ENCODE measurements at places on chromosomes 1 and 21. TPM values are rescaled to one million over a fixed set of nuclear protein-coding genes. Genes with fewer than 3 reads are reported as not detected.

S100A2 gene
- polyA plus RNA-seq: 5.2 TPM

AIRE gene
- not detected for polyA plus RNA-seq

FAM131C gene
- polyA plus RNA-seq: 0.20 TPM

CCDC27 gene
- not detected for polyA plus RNA-seq

PBX1 gene
- 46.6 TPM for polyA plus RNA-seq

PCAT6 gene
- polyA plus RNA-seq: 4.0 TPM

FHAD1 gene
- polyA plus RNA-seq: 0.09 TPM

CLIC6 gene
- polyA plus RNA-seq: not detected

SHISAL2A gene
- not detected for polyA plus RNA-seq

MYCL gene
- polyA plus RNA-seq: 0.77 TPM

CRYAA gene
- polyA plus RNA-seq: not detected

NCF2 gene
- 0.43 TPM for polyA plus RNA-seq

CR2 gene
- polyA plus RNA-seq: not detected

WNT9A gene
- polyA plus RNA-seq: 0.91 TPM

TNFAIP8L2 gene
- polyA plus RNA-seq: not detected

GBP7 gene
- not detected for polyA plus RNA-seq

AIM2 gene
- polyA plus RNA-seq: not detected

CLCC1 gene
- polyA plus RNA-seq: 45.2 TPM

ERI3 gene
- 46.2 TPM for polyA plus RNA-seq

ORC1 gene
- polyA plus RNA-seq: 2.3 TPM

LCE2B gene
- not detected for polyA plus RNA-seq

IFNGR2 gene
- polyA plus RNA-seq: 90.8 TPM

AQP10 gene
- polyA plus RNA-seq: not detected

GPR3 gene
- polyA plus RNA-seq: 1.3 TPM

SPATA1 gene
- polyA plus RNA-seq: 0.81 TPM

AIDA gene
- polyA plus RNA-seq: 81.5 TPM

NGF gene
- 6.7 TPM for polyA plus RNA-seq

Data from AG04450 (cell line).